Chondrocyte (in vitro differentiated cells): ENCODE measurements at places on chromosomes 2 and 18. TPM values are rescaled to one million over a fixed set of nuclear protein-coding genes. Genes with fewer than 3 reads are reported as not detected.

DNA sequence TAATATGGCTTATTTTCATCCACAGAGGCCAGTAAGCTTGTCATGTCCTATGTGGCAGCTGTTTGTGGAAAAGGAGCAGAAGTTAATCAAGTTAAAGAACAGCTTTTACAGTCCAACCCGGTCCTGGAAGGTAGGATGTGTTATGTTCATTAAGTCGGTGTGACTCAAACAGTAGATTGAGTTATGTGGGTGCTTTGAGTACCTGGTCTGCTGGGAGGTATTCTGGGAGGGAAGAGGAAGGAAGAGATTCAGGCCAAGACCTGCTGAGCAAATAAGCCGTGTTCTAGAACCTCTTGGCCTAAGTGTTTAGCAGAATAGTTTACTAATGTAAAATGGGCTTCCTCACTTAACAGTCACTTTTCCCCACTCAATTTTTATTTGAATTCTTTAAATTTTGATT, 96.2 kb downstream of the MYO1B start:
- H3K36me3 ChIP-seq, result peaks cover 5% of the 10 kb centered on the region
- H3K4me3 ChIP-seq, result no peak overlapping the region
- no peak overlapping the region for H3K27ac ChIP-seq
- H3K4me1 ChIP-seq, result peaks cover 31% of the 10 kb centered on the region
- no peaks in the 10 kb centered on the region for H3K27me3 ChIP-seq

DNA sequence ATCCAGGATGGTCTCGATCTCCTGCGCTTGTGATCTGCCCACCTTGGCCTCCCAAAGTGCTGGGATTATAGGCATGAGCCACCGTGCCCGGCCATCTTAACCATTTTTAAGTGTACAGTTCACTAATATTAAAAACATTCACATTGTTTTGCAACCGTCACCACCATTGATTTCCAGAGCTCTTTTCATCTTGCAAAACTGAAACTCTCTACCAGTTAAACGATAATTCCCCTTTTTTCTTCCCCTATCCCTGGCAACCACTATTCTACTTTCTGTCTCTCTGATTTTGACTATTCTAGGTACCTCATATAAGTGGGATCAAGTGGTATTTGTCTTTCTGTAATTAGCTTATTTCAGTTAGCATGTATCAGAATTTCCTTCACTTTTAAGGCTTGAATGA, 16.8 kb upstream of the NEUROD1 start:
- no peaks in the 10 kb centered on the region for H3K36me3 ChIP-seq
- peaks cover 3% of the 10 kb centered on the region for H3K4me1 ChIP-seq
- no peak overlapping the region for H3K27ac ChIP-seq
- peaks cover 24% of the 10 kb centered on the region for H3K27me3 ChIP-seq
- no peak overlapping the region for H3K4me3 ChIP-seq

DNA sequence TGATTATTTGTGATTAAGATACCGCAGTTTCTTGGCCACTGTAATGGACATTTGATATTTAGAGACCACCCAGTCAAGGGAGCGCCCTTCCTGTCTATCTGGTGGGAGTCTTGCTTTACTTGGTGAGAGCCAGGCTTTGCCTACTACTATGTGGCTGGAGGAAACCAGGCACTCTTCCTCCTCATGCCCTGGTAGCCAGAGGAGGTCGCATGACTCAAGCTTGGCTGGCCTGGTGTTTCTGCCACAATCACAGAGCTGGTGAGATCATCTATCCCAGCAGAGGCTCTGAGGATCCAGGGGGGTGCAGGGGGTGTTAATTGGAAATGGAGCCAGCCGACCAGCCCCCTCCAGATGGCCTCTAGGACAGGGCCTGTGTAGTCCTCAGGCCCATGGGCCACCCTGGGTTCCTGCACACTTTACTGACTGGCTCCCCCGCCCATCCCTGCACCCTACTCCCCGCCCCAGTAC, 46.8 kb upstream of the BIN1 start:
- peaks cover 71% of the 10 kb centered on the region for H3K4me1 ChIP-seq
- no peaks in the 10 kb centered on the region for H3K27me3 ChIP-seq
- H3K27ac ChIP-seq, result peak overlapping the region; percentile 88
- no peak for DNase-seq
- H3K36me3 ChIP-seq, result peaks cover 3% of the 10 kb centered on the region
- H3K4me3 ChIP-seq, result no peak overlapping the region

GRCh38 chr18:63972002-63972376, 2.1 kb downstream of the SERPINB8 start:
- no peaks in the 10 kb centered on the region for H3K27me3 ChIP-seq
- H3K4me1 ChIP-seq, result peaks cover 39% of the 10 kb centered on the region
- H3K27ac ChIP-seq, result no peak overlapping the region
- DNase-seq, result no peak

DNA sequence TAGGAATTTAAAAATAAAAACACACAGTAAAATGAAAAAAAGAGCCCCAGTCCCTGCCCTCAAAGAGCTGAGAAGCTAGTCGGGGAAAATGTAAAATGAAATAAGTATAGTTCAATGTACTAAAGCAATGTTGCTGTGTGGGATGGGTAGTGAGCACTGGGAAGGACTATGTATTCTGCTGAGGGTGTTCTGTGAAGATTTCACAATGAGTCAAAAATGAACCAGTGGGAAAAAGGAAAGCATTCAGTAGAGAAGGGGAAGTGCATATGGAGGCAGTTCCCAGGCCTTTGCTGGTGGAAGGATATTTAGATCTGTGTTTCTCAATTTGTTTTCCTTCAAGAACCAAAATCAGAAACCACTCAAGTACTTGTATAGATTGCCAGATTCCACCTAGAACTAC, 1094.7 kb upstream of the KLHL29 start:
- H3K27me3 ChIP-seq, result no peaks in the 10 kb centered on the region
- H3K4me1 ChIP-seq, result no peaks in the 10 kb centered on the region
- H3K4me3 ChIP-seq, result no peak overlapping the region
- H3K27ac ChIP-seq, result no peak overlapping the region

DNA sequence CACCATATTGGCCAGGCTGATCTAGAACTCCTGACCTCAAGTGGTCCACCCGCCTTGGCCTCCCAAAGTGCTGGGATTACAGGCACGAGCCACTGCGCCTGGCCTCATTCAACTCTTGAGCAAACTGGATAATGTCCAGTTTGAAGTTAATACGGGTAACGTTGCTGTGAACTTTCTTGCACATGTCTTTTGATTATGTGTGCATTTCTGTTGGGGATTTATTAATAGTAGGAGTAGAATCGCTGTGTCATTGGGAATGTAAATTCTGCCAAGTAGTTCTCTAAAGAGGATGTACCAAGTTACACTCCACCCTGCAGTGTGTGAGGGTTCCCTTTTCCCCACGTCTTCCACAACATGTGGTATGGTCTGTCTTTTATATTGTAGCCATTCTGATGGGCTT, 6.2 kb downstream of the IMPA2 start:
- H3K27ac ChIP-seq, result no peak overlapping the region
- no peaks in the 10 kb centered on the region for H3K36me3 ChIP-seq
- peaks cover 12% of the 10 kb centered on the region for H3K4me1 ChIP-seq
- no peak for DNase-seq
- H3K27me3 ChIP-seq, result no peaks in the 10 kb centered on the region

DNA sequence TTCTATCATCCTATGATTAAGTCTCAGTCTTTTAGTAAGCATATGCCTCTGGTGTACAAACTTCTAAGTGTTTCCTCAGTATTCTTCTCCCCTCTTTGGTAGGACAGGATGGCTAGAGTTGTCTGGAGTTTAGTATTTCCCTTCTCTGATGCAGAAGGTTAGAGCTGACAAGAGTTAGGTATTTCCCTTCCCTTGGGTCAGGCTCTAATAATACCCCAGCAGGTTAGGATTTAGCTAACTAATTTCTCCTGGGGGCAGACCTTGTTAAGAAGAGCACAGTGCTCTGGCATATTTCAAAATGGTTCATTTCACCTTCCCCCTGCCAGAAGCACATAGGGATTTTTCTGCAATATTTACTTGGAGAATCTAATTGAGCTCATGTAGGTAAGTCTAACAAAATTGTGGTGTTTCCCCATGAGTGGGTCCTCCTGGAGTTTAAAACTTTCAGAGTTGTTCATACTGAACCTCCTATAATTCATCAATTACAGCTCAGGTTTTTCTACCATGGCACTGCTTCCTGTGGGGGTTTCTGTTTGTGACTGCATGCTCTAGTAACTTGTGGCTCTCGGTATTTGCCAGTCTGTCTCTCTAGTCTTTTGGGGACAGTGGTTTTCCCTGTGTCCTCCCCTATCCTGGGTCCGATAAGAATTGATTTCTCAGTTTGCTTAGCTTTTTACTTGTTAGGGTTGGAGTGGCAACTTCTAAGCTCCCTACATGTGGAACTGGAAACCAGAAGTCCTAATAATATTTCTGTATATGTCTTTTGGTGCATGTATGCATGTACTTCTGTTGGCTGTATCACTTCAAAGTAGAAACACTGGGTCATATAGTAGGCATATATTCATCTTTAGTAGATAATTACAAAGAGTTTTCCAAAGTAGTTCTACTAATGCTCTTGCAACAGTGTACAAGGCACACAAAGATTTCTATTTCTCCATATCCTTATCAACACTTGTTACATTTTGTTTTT, 77.7 kb downstream of the GDF7 start:
- peaks cover 18% of the 10 kb centered on the region for H3K4me1 ChIP-seq
- no peak overlapping the region for H3K27ac ChIP-seq
- no peaks in the 10 kb centered on the region for H3K27me3 ChIP-seq
- no peak overlapping the region for H3K4me3 ChIP-seq

GRCh38 chr2:893311-893710, 57.3 kb upstream of the SNTG2 start:
- DNase-seq, result no peak
- peaks cover 1% of the 10 kb centered on the region for H3K36me3 ChIP-seq
- H3K27me3 ChIP-seq, result peaks cover 3% of the 10 kb centered on the region
- no peak overlapping the region for H3K27ac ChIP-seq
- H3K4me3 ChIP-seq, result no peak overlapping the region

GRCh38 chr2:157433394-157433793, 10.5 kb downstream of the CYTIP start:
- H3K27me3 ChIP-seq, result no peaks in the 10 kb centered on the region
- H3K36me3 ChIP-seq, result no peaks in the 10 kb centered on the region
- peak overlapping the region; percentile 72 for H3K27ac ChIP-seq
- peaks cover 30% of the 10 kb centered on the region for H3K4me1 ChIP-seq

- DNase-seq, result no peak
- H3K4me3 ChIP-seq, result no peak overlapping the region
- H3K4me1 ChIP-seq, result peaks cover 7% of the 10 kb centered on the region
- H3K27me3 ChIP-seq, result no peaks in the 10 kb centered on the region
Measured at GRCh38 chr2:20210462-20210861, 14.5 kb downstream of the SDC1 start.

DNA sequence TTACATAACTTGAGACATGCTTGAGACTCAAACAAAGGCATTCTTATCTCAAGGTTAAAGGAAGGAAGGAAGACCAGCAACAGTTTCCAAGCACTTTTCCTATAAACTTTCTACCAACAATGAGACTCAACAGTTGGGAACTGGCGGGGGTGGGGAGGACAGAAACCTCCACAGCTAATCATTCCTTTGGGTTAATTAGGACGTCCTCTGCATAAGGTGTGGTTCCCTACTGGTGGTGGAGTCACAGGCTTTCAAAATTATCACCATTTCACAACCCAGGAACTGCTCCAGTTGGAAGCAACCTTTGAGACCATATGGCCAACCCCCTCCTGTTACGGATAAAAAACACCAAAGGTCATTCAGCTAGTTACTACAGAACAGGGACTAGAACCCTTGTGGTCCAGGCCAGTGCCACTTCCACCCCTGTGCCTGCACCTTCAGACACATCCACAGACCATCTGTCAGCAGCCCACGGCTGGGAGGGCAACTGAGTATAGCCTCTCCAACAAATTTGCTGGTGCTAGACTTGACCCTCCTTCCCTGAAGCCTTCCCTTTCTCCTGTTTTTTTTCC, 30.1 kb upstream of the ATL2 start:
- DNase-seq, result no peak
- no peak overlapping the region for H3K4me3 ChIP-seq
- H3K27me3 ChIP-seq, result no peaks in the 10 kb centered on the region
- no peak overlapping the region for H3K27ac ChIP-seq
- peaks cover 7% of the 10 kb centered on the region for H3K4me1 ChIP-seq

DNA sequence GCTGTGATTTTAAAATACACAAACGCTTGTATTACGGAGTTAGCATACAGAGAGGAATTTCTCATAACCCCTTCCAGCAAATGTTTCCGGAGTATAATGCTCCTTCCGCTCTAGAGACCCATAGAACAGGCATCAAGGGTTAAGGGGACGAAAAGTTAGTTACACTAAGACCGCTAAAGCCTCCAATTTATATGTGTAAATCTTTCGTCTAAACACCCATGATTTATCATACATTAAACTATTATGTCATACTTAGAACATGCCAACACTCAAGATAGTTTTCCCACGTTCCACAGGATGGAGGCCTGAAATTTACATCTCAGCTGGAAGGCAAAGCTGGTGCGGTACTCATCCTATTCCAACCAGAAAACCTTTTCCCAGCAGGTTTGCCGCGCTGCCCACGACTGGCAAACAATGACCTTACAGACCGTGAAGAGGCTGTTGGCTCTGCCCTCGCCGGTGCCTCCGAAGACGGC, 650 bp downstream of the ORMDL1 start:
- H3K4me1 ChIP-seq, result peaks cover 40% of the 10 kb centered on the region
- peaks cover 24% of the 10 kb centered on the region for H3K36me3 ChIP-seq
- H3K27me3 ChIP-seq, result no peaks in the 10 kb centered on the region
- peak overlapping the region; percentile 88 for H3K4me3 ChIP-seq

DNA sequence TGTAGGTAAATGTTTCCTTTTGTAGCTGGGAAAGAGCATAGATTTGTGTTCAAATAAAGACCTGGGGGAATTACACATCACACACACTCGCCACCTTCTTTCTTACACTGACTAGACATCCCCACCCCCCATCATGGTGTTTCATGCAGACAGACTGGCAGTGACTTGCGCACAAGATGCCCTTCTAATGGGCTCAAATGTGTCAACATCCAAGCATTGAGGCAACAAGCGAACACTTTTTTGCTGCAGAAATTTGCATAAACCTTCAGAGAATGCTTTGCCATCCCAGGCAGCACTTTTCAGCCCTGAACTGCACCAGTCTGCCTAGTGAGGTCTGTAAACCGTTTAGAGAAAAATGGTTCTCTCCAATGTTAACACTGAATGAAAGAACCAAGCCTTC, 4.5 kb downstream of the HOXD8 start:
- peaks cover 79% of the 10 kb centered on the region for H3K27me3 ChIP-seq
- peaks cover 11% of the 10 kb centered on the region for H3K36me3 ChIP-seq
- no peak overlapping the region for H3K4me3 ChIP-seq
- H3K27ac ChIP-seq, result no peak overlapping the region
- H3K4me1 ChIP-seq, result peaks cover 22% of the 10 kb centered on the region

DNA sequence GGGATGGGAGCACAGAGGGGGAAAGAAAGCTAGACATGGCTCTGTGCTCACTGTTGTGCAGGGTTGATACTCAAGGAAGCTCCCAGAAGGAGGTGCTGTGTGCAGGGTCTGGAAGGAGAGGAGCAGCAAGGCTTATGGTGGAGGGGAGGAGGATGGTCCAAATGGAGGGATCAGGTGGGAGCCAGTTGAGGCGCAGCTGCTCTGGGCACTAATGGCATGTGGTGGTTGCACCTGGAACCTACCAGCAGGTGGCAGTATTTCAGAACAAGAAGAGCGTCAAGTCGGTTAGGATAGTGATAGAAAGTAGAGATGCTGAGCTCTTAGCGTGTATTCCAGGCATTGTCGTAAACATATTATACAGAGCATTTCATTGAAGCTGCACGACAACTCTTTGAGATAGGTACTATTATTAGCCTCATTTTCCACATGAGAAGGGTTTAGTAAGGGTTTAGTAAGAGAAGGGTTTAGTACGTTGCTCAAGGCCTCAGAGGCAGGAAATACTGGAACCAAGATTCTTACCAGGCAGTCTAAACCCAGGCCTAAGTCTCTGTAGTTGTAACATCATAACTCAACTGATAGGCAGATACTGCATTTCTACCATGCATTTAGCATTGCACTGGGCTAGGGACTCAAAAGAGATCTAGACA, 223.7 kb downstream of the CYP26B1 start:
- H3K4me3 ChIP-seq, result no peak overlapping the region
- H3K36me3 ChIP-seq, result no peaks in the 10 kb centered on the region
- no peak for DNase-seq
- H3K4me1 ChIP-seq, result no peaks in the 10 kb centered on the region
- no peaks in the 10 kb centered on the region for H3K27me3 ChIP-seq

Gene ADAM23
- total RNA-seq, result 19.2 to 24.5 TPM (median 22.7 TPM) in 3 replicates

Gene ONECUT2
- 0.05 to 0.08 TPM (median 0.05 TPM) in 3 replicates for total RNA-seq

Gene KIF5C
- total RNA-seq, result 2.6 to 3.8 TPM (median 3.1 TPM) in 3 replicates

Gene FLACC1
- 1.4 to 2.1 TPM (median 1.5 TPM) in 3 replicates for total RNA-seq
